ENCODE measurements at places on chromosomes 4 and X.

DNA sequence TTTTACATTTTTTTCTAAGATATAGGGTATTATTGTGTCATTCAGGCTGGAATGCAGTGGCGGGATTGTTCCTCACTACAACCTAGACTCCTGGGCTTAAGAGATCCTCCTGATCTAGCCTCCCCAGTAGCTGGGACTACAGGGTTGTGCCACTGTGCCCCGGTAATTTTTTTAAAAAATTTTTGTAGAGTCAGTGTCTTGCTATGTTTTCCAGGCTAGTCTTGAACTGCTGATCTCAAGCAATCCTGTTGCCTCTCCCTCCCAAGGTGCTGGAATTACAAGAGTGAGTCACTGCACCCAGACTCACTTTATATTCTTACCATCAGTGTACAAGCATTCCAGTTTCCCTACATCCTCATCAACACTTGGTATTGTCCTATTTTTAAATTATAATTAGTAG is 156.4 kb upstream of the GYPA start:
- DNase-seq = no peak

DNA sequence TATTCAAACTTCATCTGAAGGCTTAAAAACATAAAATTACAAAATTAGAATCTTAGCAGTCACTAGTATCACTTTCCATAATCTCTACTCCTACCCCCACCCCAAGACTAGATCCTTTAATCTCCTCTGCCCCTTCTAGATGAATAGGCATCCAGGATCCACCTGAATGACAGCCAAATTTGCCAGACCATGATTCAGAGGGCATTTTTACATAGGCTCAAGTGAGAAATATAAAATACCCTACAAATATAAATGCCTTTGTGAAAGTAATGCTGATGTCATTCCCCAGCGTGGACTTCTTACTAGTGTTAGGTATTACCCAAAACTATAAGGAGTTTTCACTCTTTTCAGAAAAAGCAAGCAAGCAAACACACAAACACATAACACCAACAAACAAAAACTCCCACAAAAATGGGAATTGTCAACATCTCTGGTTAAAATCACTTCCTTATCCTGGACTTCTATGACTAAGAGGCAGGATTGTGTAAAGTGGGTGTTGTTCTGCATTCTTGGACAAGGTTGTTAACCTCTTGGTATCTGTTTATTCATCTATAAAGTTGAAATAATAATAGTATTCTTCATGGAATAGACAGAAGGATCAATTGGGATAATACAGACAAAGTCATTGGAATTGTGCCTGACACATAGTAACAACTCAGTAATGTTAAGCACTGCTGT is 51.3 kb upstream of the TMPRSS11F start:
- no peak for DNase-seq

- no peak for DNase-seq
Measured at GRCh38 chr4:105122350-105122749, 24.3 kb upstream of the TET2 start.

DNA sequence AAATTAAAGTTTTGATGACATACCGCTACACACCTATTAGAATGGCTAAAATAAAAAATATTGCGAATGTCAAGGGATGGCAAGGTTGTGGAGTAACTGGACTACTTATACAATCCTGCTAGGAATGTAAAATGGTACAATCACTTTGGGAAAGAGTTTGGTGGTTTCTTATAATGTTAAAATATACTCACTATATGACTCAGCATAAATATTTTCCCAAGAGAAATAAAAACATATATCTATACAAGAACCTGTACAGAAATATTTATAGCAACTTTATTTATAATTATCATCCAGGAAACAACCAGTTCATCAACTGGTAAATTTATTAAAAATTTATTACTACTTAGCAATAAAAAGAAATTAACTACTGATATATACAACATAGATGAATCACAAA is 89.7 kb downstream of the SLC10A7 start:
- no peak for DNase-seq

- no peak for DNase-seq
Measured at GRCh38 chr4:1547131-1547855, 136.8 kb downstream of the FAM53A start.

- DNase-seq = no peak
Measured at GRCh38 chr4:16894406-16894805, 4.0 kb downstream of the LDB2 start.

DNA sequence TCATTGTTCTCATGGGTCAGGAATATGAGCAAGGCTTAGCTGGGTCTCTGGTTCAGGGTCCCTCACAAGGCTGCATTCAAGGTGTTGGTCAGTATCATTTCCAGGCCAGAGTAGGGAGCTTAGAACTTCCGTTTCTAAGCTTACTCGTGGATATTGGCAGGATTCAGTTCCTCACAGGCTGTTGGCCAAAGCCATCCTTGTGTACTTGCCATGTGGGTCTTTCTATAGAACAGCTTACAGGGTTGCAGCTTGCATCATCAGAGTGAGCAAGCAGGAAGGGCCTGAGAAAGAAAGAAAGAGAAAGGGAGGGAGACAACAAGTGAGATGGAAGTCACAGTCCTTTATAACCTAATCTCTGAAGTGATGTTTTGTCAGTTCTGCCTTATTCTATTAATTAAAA is 5.1 kb upstream of the LIMCH1 start:
- DNase-seq = no peak

- DNase-seq = no peak
Measured at GRCh38 chrX:149283853-149284252, 221.3 kb downstream of the IDS start.

DNA sequence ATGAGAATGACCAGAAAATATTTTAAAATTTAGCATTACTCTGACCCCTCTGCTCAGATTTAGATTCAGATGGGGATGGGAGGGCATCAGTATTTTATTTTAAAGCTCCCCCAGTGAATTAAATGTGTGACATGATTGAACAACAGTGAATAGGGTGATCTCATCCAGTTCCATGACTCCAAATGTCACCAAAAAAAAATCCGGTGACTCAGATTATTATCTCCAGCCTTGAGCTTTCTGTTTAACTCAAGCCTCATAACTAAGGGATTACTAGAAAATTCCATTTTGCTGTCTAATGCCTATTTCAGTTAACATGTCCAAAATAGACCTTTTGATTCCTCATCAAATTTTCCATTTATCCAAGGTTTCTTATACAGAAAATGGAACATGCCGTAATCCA is 121.8 kb upstream of the TMEM47 start:
- no peak for DNase-seq

GRCh38 chrX:40090050-40090804 is 7.5 kb downstream of the BCOR start:
- peak; percentile 58 for DNase-seq

- DNase-seq = no peak
Measured at GRCh38 chr4:93771640-93772411, 56.7 kb upstream of the ATOH1 start.
